ENCODE measurements at places on chromosomes 6 and 20.

- peak; percentile 85 for DNase-seq
These were observed 1.0 kb downstream of the CCN2 start for GRCh38 chr6:131949909-131950766.

DNA sequence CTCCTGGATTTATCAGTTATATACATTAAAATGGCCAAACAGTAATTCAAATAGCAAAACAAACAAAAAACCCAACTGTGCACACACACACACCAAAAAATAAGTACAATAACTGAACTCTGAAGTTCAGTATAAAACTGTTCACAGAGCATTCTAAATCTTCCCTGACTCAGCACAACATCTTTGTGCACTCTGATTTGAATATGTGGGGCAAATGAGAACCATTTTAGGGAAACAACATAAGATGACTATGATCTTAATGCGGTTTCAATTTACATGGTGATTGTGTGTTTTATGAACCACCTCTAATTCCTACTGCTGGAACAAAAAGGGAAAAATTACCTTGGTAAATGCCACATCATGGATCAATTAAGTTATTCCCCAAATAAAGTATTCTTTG, 41.7 kb downstream of the PLAGL1 start:
- DNase-seq = no peak

GRCh38 chr20:36439040-36439730, 102.1 kb upstream of the MYL9 start:
- DNase-seq = peak; percentile 73

- DNase-seq = peak; percentile 84
These were observed 66.0 kb downstream of the ZBTB2 start for GRCh38 chr6:151325075-151326050.

DNA sequence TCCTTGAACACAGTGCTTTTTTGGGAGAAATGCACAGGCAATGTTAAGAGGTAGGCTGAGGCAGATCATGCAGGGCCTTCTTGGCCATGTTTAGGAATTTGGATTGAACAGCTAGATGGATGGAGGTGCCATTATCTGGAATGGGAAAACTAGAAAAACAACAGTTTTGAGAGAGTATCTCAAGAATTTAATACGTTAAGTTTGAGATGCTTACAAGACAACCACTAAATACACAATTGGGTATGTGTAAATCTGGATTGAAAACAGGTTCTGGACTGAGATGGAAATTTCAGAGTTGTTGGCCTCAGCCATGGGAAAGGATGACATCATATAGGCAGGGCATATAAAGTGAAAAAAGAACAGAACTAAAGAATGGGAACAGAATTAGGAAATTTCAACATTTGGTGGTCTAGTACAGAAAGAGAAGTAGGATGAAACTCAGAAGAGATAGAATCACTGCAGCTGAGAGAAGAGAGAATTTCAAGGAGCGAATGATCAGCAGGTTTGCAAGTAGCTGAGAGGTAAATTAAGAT, 37.1 kb downstream of the NCOA7 start:
- no peak for DNase-seq

DNA sequence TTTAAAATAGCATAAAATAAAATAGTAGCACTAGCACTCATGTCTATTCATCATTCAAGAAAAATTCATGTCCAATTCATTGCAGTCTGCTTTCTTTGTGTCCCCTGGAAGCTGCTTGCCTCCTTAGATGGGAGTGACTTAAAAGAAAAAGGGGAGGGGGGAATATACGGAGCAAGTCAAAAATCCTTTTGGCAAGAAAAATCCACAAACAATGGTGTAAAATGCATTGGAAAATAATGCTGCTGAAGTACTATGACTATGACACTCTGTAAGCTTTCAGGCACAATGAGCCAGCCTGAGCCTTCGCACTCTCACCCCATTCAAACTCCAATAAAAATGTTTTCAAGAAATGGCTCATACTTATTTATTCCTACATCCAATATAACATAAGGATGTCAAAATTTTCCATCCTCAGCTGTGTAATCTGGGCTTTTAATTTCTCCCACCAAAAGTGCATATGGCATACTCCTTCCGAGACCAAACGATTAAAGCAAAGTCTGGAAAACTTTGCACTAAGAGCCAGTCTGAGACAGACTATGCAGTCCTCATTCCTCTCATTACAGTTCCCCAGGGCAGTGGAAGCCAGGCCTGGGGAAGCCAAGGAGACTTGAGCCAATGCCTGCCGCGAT, 790 bp downstream of the NEDD9 start:
- no peak for DNase-seq

DNA sequence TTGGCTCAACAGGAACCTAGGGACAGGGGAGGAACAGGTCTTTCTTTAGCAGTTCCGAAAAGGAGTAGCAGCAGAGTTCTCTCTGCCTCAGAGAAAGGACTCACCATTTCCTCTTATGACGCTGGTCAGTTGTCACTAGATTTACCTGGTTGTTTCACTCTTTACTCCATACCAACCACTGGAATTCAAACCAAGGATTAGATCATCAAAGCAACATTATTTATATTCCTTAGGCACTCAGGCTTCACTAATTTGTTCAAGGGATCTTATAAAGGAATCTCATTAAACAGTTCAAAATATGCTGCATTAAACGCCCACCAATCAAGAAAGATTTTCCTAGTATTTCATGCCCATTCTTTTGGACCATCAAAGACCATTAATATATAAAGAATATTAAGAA, 1129.5 kb upstream of the MAP3K7 start:
- no peak for DNase-seq
